NK-92 treated with Interleukin-12 subunit alpha and Interleukin-12 subunit beta, amount 100 ng/mL, for 24 hours (cell line): ENCODE measurements at places on chromosomes 2 and 18.
A peak's percentile ranks its signal among the peaks of the same experiment; 100 is the strongest.

GRCh38 chr2:65901756-65902155, 469.4 kb upstream of the SPRED2 start:
- no peak for DNase-seq

- DNase-seq: no peak
These were observed 39.6 kb downstream of the ASB1 start for GRCh38 chr2:238466243-238466756.

DNA sequence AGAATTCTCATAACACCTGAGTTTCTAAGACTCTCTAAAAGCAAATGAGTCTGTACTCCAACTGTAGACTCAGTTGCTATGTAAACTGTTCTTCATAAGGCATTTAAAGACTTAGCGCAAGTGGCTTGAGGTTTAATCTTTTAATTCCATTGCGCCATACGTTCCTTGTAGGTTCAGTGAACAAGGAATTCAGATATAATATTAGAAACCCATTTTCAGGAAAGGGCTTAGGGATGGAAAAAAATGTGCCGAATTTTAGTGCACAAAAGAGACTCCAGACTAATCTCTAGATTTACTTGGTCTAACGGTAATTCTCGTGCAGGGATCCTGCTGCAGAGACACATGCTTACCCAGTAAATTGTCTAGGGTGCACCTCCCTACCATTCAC, 268.9 kb upstream of the TANK start:
- no peak for DNase-seq

GRCh38 chr2:13106302-13106701, 389.6 kb downstream of the TRIB2 start:
- DNase-seq: no peak

- no peak for DNase-seq
These were observed 10.5 kb downstream of the CYTIP start for GRCh38 chr2:157433394-157433793.

DNA sequence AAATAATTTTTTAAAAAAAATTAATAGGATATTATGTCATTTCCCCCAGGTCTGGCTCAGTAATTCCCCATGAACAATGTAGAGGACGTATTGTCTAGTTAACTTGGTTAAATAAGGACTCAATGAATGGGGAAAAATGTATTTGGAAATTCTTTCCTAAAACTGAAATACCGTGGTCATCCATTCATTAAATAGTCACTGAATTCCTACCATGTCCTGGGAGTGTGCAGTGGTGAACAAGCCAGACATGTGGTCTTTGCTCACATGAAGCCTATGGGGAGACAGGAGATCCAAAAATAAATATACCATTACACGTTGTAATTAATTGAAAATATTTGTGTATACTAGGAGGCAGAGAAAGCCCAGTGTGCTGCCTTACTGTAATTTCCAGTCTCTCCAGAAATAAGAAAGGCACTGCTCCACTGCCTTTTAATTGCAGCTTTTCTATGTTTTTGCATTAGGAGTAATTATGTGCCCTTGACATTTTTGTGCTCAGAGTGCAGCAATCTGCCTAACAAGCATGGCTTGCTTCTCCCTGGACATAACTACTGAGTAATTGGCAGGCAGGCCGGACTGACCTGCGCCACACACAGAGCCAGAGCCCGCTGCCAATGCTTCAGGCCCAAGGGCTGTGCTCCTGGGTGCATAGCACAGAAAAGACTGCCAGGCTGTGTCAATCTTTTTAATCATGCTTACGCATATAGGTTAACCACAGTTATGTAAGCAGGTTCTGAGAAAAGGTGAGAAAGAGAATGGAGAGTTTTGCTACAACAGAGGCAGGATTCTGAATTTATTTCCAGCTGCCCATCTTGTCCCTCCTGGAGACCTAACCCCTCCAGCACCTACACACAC, 22.2 kb upstream of the TTC39C start:
- DNase-seq: no peak

DNA sequence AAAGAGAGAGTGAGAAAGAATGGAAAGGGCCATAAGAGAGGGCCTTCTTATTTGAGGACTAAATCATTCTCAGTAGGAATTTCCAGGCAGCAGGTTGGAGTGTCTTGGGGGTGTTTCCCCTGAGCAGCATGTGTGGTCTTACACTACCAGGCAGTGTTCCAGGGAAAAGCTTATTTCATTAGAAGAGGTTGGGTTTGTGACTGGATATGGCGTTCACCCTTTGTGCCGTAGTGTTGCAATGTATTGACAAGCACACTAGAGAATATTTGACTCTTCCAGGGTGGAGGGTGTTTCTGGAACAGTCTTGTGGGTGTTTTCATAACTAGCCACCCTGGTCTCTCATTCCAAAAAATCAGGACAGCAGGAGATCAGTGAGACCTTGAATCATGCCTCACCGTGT, 105.5 kb downstream of the NRP2 start:
- no peak for DNase-seq

DNA sequence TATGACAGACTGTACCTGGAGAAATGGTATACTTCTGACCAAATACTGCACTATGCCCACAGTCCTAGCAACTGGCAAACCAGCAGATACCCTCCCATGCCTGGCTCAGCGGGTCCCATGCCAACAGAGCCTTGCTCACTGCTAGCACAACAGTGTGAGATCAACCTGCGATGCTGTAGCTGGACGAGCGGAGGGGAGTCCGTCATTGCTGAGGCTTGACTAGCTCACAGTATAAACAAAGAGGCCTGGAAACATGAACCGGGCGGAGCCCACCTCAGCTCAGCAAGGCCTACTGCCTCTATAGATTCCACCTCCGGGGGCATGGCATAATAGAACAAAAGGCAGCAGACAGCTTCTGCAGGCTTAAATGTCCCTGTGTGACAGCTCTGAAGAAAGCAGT, 93.2 kb upstream of the CAB39 start:
- no peak for DNase-seq

DNA sequence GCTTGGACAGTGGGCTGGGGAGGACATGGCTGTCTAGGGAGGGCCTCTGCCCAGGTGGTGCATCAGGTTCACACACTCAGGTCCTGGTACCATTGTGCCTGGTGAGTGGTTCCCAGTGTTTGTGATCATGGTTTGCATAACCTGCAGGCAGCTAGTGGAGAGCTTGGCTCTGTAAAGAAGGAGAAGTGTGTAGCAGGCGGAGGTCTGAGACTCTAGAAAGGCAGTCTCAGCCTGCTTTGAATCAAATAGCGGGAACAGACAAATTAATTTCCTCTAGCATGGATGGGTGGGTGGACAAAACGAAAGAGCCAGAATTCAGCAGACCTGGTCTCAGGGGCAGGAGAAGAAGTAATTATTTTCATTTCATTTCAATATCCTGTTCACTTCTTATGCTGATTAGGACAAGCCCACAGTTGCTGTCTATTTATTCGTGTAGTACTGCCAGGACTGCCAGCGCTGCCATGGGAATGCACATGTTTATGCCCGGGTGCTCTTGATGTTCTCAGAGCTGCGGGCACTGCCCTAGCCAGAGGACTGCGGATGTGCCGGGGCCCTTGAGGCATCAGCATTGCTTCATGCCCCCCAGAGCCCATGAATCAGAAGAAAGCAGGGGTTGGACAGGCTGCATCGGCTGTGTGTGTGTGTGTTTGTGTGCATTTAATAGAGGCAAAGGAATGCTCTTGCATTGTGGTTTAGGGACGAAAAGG, 45.4 kb upstream of the DLX2 start:
- no peak for DNase-seq

DNA sequence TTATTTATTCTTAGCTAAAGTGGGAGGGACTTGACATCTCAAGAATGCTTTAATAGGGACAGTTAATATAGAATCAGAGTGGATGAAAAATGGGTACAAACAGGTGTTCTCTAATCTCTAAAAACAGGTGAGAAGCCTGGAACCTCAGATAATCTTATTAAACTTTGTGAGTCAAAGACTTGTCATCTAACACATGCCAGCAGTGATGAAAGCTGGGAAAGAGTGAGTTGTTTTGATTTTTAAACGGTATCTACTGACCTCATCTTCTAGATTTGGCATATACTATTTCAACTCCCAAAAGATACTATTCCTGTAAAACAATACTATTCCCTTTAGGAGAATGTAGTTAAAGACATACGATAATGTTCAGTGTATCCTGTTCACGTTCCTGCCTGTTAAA, 103.4 kb downstream of the CCDC141 start:
- DNase-seq: no peak

DNA sequence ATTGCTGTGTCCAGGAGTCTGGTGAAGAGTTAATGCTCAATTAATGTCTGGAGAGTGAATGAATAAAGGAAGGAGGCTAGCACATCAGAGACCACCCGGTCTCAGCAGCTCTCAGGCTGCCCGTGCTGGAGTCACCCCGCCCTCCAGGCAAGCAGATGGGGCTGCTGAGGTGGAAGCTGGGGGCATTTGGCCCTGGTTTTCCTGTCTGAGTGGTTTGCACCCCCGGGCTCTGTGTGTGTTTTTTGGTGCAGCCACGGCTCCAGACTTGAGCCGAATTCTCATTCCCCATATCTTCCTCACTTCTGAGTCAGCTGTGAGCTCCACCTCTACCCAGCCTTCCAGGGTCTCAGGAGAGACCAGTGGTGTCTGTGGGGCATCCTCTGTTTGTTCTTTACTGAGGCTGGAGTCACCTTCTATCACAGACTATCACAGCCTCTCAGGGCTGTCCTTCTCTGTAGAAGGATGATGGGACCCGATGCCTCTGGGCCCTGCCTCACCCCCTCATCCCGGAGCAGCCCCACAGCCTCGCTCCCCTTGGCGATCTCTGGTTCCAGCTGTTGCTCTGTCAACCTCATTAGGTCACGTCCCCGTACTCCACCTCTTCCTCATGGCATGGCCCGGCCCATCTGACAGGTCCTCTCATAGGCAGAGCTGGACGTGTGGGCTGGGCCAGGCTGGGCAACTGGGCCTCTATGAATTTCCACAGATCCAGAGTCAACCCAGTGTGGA, 60.8 kb downstream of the HS1BP3 start:
- DNase-seq: no peak

DNA sequence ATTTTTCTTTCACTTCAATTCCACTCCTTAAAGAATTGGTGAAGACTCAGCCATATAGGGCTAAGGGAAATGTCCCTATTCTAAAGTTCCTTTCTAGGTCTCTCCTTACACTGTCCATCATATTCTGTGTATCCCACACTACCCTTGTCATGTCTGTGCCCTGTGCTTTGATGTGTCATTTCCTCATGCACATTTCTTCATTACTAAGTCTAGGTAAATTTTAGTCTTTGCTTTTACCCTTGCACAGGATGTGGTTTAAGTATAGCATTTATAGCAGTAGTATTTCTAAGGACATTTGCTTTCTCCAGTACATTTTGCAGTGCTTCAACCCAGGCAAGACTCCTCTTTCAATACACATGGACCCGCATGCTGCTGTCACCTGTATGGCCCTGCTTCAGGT, 221.5 kb upstream of the ACVR2A start:
- no peak for DNase-seq

DNA sequence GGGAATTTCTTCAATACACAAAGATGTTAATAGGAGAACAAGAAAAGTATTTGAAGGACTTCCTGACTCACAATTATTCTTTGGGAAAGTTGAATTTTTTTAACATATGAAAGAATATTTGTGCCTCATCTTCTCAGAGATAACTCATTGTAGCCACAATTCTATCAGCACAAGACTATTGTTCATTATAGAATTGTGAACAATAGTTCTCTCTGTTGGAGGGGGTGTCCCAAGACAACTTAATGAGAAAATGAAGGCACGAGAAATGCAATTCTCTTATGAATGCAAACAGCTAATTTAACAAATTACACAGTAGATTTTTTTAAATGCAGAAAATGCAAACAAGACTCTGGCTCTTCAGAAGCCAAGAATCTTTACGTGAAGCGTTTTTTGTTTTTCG, 157.0 kb downstream of the BARD1 start:
- DNase-seq: no peak

DNA sequence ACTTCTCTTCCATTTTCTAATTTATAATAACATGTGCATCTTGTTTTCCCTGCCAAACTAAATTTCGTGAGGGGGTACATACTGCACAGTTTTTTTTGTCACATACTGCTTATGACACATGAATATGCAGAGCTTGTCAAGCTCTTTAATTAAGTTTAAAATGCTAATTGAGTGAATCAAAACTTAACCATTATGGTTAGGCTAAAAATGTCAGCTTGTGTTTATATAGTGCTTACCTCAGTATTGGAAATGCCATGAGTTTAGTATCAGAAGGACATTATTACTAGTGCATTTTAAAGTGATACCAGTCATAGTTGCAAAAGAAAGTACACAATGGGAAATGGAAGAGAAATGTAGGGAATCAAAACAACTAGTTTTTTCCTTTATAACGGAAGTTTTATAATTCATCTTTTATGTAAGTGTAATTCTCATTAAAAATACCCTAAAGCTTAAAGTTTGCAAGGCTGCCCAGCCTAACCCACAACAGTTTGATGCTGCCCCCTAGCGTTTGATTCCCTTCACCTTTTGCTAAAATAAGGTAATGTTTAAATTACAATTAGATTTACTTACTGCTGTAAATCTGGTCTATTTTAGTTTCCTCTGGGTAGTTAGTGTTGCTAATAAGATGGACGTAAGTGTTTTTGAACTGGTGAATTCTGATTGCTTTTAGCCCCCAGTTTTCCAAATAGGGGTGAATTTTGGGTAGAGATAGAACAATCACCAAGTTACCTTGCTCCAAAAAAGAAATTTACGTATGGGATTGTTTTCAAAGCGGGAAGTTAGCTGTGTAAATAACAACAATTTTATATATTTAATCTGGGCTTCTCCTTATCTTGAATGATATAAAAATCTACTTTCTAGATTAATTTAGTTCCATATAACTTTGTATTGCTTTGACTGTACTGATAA, 3.2 kb downstream of the SLC39A10 start:
- peak; percentile 40 for DNase-seq

GRCh38 chr2:207825045-207825954, 55.6 kb upstream of the FZD5 start:
- no peak for DNase-seq

- no peak for DNase-seq
These were observed 170.0 kb downstream of the ALK start for GRCh38 chr2:29751390-29751789.

DNA sequence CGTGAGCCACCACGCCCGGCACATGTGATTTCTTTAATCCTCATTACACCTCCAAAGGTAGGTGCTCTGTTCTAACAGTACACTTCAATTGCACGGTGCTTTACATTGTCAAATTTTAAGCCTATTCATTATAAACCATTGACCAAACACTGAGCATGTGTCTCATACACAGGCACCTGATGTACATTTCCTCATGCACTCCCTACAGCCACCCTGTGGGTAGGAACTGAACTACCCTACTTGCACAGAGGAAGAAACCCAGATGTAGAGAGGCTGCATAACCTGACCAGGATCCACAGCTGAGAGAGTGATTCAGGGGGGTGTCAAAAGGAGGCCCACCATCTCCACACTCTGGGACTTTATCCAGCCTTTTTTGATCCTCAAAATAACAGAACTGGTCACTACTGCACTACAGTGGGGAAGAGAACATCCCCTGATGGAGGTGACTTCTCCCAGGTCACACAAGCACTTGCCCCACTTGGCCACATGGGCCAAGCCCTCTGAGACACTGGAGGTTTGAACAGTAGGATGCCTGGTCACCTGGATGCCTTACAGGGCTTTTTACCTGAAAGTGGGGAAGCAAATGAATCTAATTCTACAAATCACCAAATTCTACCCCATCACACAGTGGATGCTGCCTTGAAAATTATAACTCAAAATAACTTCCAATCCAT, 6.9 kb upstream of the DPYSL5 start:
- no peak for DNase-seq
